Dorsolateral prefrontal cortex (tissue), 122 donors: ENCODE measurements at places on chromosomes 6 and 20.

DNA sequence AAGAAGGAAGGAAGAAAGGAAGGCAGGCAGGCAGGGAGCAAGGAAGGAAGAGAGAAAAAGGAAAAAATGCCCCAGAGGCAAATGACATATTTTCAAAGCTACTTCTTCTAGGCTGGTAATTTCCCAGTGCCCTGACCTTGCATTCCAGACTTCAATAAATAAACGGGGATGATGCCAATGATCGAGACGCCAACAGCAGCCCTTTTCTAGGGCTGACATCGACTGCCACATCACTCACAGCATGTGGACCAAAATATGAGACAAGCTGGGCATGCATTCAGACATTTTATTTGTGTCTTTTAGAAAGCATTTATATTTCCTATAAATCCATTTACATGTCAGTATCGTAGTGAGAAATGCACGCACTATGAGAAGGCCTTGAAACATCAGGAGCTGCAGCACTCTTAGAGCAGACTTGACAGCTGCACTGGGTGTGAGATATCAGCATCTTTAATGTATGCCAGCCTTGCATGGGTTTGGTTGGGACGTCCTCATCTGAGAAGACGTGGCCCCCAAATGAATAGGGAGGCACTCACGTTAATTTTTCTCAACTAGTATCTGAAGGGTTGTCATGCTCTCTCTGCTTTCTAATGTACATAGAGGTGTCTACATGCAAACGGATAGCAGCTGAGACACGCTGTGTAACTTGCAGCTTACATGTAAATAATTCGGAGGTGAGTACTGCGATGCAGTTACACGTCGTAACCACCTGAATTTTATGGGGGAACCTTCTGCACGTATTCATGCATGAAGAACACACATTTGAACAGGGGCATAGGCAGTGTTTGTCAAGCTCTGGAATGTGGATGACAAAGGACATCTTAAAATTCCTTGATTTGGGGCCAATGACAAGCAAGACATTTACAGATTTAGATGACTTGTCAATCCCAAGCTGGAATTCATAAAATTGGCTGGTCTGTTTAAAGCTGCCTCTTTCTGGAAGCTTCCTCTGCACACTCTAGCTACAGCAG is 149.1 kb upstream of the AGPAT4 start:
- DNase-seq = no peak

DNA sequence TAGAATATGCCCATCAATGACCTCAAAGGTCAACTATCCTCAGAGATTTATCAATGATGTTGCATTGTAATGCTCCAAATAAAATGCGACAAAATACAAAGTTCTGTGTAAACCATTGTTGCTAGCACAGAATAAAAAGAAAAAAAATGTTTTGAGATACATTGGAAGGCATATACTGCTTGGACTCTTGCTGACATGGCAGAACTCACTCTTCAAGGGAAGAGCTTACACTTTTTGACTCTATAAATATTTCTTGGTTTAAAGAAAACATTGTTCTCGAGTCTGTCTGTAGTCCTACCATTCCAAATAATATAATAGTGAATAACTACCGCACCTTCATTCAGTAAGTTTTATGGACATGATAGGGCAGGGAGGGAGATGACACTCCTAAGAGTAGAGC is 178.7 kb upstream of the RSPO3 start:
- DNase-seq = no peak

DNA sequence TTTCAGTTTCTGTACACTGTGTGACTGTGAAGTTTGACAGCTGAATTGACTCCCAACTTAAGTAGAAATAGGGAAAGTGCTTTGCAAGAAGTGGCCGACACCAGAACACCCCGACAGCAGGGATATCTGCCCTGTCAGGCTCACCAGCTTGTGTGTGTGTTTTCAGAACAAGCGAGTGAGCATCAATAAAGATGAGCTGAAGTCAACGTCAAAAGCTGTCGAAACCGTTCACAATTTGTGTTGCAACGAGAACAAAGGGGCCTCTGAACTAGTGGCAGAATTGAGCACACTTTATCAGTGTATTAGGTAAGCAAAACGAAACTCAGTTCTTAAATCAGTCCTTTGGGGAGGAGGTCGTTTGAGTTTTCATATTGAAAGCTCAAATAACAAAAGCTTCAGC is 10.7 kb downstream of the NELFCD start:
- no peak for DNase-seq

GRCh38 chr6:129646642-129647041 is 63.3 kb downstream of the ARHGAP18 start:
- no peak for DNase-seq

DNA sequence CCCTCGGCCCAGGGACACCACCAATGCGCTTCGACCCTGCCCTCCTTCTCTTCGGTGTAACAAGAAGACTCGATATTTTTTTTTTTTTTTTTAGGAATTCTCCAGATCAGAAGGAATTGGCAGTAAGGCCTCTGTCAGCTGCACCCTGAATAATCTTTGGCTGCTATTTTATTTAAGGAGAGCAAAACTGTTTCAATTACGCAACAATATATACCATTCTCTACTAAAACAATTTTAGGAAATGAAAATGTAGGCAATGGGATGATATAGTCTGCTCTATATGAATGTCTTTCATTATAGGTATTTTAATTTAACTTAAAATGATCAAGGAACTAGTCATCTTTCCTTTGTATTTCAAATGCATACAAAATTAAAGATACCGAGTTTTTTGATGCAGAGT is 13.3 kb downstream of the ZCCHC3 start:
- DNase-seq = no peak

DNA sequence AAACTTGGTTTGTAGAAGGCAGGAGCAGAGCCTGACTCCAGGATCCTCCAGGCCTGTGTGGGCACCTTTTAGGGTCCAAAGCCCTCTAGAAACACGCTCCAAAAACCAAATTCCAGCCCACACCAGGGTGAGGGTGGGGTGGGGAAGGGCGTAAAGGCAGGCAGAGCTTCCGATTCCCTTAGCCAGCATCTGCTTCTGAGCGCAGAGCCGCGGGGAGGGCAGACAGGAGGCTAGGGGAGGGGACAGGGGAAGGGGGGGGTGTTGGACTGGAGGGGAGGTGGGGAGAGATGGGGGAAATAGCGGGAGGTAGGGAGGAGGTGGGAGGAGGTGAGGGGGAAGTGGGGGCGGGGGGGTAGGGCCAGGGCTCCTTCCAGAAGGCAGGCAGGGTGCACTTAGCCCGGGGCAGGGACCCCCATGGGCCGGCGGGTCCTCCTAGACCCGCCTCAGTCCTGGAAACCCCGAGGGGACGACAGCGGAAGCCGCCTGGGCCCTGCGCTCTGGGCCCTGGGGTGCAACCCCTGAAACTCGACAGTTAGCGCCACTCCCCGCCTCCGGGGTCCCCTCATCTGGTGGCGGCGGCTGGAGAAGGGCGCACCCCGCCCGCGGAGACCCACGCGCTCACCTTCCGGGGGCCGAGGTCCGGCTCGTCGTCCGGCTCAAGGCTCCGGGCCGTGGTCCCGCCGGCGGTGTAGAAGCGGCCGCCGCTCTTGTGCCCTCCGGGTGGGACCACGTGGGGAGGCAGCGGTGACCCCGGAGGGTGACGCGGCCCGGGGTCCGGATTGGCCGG is 22.0 kb upstream of the FRMD1 start:
- no peak for DNase-seq

DNA sequence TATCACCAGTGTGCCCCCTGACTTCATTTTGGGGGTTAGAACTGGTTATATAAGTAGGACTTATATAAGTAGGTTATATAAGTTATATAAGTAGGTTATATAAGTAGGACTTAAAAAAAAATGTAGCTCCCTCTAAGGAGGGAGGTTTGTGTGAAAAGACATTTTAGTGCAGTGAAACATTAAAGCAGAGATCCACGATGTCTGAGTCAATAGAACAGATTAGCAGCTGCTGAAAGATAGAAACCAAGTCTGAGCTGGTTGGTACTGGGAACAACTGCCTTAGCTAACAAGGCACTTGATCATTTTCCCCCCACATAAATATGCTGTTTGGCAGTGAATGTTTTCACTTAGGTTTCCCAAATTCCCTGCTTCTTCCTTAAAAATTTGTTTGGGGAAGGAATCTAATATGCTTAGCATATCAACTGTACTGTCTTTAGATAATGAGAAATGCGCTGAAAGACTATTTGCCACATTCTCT is 2.1 kb upstream of the RPS12 start:
- DNase-seq = no peak

GRCh38 chr20:63322146-63322932 is 29.4 kb downstream of the COL20A1 start:
- DNase-seq = no peak

DNA sequence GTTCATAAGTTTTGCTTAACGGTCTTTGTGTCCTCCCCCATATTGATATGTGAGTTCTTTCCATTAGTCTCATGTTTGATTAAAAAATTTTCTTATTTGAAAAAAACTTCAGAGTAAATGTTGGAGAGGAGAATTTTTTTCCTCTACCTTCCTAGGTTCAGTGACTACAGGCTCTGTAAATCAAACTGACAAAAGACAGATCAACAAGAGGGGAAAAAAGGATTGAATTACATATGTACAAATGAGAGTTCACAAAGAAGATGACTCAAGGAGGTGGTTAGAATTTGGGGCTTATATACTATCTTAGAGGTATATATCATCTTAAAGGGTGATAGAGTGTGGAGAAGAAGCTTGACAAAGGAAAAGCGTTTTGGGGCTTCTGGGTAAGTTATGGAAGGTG is 5.6 kb downstream of the TMC2 start:
- no peak for DNase-seq

DNA sequence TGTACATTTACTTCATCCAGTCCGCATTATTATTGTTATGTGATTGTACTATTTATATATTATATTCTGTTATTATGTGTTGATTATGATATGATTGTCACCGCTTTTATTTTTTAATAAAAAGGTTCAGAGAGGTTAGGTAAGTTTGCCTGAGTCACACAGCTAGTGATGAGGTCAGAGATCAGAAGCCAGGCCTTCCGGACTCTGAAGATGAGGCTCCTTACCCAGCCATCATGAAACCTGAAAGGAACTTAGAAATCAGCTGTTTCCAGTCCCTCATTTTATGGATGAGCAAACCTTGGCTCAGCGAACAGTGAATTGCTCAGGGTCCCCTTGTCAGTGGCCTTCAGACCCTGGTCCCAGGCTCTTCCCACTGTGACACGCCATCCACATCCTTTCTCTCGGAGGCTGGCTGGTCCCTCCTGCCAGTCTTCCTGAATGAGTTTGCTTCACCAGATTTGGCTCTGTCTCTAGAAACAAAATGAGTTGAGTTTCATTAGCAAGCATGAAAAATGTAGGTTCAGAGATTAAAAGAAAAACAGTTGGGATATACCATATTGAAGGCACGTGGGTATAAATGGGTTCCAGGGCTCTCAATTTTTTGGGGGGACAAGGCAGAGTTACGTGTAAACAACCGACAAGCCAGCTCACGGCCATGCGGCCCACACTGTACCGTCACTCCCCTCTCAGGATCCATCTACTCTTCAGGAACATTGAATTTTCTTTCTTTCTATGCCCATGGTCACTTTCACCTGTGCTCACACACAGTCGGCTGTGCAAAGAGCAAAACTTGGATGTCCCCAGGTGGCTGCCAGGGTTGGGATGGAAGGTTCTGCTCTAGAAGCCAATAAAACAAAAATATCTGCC is 132.9 kb downstream of the ZDHHC14 start:
- DNase-seq = no peak

GRCh38 chr6:149217466-149217888 is 100.0 kb upstream of the TAB2 start:
- DNase-seq = no peak

DNA sequence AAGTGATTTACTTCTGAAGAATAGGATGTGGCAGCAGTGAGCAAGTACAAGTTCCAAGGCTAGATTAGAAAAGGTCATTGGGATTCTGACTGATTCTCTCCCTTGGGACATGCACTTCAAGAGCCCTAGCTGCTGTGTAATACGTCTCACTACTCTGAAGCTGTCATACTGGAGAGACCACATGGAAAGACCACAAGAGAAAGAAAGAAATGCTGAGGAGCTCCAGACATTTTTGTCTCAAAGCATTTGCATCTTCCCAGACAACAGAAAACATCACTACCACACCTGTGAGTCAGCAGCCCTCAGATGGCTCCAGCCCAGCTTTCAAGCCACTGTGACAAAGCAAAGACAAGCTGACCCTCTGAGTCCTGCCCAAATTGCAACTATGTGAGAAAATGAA is 20.7 kb downstream of the TENT5A start:
- no peak for DNase-seq

- DNase-seq = peak; percentile 75
These were observed 9.5 kb downstream of the C20orf202 start for GRCh38 chr20:1212607-1213396.

GRCh38 chr20:63555661-63556381 is 1.9 kb downstream of the FNDC11 start:
- DNase-seq = no peak

DNA sequence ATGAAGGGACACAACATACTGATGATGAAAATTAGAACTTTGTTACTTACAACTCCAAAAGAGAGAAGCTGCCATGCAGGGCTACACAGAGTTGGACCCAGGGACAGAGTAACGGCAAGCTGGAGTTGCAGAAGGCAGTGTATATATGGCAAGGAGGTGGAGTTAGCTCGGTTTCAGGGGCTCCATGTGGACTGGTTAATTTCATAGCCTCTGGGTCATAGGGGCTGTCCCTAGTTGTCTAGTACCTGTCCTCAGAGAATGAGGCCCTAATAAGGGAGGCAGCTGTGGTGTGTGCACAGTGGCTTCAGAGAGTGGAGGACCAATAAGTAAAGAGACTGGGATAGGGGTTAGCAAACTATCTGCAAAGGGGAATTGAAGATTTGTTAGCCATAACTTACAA is 7.9 kb upstream of the ZSCAN12 start:
- DNase-seq = no peak

GRCh38 chr6:30793521-30794194 is 49.3 kb upstream of the IER3 start:
- DNase-seq = no peak

- DNase-seq = no peak
These were observed 242.7 kb upstream of the PDE10A start for GRCh38 chr6:165905744-165906143.

DNA sequence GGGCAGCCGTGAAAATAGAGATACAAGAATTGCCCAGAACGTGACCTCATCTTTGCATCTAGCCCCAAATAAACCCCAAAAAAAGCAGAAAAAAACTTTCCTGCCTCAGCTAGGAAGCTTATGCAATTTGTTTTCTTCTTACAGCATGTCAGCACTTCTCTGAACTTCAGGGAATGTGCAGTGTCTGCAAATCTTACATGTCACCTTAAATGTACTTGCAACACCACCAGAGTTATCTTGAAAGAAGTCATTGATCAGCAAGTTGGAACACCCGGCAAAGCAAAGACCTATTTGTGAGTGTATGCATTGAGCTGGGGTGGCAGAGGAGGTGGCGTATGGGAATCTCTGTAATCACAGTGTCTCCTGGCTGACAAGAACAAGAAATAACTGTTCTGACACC is 123.4 kb downstream of the PKHD1 start:
- DNase-seq = no peak

DNA sequence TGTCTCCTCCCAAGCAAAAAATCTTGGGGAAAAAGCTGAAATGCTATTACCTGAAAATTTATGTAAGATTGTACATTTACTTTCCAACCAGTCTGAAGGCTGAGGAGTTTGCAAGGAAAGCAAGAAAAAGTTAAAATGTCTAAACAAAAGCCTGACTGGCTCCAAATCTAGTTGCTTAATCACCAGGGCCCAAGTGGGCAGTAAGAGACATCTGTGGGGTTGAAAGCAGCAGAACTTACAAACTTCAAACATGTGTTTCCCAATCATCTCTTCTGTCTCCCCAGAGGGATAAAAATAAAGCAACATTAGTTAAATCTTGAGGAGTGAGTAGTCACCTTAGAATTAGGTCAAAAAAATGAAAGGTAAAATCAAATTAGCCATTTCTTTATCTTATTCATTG is 98.6 kb downstream of the OGFRL1 start:
- no peak for DNase-seq

- no peak for DNase-seq
These were observed 52.6 kb downstream of the VSTM2L start for GRCh38 chr20:37955511-37955910.

- DNase-seq = no peak
These were observed 127.3 kb downstream of the BACH2 start for GRCh38 chr6:90169374-90169773.
